ENCODE measurements at places on chromosomes 3 and 15. TPM values are rescaled to one million over a fixed set of nuclear protein-coding genes. Genes with fewer than 3 reads are reported as not detected.
A peak's percentile ranks its signal among the peaks of the same experiment; 100 is the strongest.

ITGA11 gene
- total RNA-seq: 1.7 TPM

SLC2A2 gene
- total RNA-seq: not detected

NR1I2 gene
- total RNA-seq: 1.2 TPM

CPN2 gene
- not detected for total RNA-seq

C3orf80 gene
- total RNA-seq: not detected

GRCh38 chr3:143163562-143164100 lies 44.1 kb downstream of the CHST2 start:
- no peak for DNase-seq

DNA sequence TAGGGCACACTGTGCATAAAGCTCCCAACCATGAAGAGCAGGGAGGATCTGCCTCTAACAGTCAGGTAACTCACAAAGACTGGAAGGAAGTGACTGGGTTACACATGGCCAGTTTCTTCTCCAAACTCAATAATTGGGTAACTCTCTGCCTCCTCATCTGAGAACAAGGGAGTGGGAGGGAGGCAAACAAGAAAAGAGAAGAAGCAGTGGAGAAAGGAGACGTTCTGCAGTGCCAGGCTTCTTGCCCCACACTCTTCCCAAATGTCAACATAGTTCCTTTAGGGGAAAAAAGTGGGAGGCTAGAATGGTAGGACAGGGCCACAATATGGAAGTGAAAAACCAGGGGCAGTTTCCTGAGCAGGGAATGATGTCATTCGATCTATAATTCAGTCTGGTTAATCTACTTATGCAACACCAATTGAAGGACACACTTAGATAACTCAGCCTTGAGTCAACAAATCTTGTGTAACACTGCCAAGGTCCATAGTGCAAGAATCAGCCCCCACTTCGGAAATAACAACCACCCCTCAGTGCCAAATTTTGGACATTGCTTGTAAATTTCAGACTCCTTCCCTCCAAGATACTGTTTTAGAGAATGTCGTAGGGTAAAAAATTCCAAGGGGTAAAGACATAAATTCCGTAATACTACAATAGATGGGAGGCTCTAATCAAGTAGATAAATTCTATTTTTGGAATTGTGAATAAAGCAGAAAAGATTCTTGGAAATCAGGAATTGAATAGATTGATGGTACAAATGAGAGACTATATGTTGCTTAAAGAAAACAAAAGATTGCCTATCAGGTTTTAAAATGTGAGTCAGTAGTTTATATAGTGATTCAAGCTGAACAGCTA lies 143.0 kb downstream of the LPP start:
- no peak for DNase-seq

DNA sequence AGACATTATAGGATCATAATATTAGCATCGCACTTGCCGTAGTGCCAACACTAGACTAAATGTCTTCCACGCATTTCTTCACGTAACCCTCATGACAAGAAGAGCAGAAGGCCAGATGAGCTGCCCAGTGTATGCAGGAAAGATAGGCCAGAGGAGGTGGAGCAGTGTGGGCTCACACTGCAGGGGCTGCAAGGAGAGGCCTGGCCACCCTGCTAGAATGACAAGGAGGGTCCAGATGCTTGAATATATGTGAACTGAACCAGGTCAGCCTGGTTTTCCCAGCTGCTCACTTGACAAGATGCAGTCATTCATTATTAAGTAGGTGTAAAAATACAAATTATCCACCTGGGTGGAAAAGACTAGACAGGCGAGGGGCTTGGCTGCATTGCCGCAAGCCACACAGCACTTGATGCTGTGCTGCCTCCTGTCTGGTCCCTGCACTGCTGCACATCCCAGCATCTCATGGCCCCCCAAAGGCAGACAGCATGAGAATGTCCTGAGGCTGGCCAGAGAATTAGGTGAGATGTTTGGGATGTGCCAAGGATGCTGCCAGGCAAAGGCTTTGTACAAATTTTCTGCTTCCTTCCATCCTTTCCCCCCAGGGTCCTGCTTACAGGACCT lies 115.2 kb downstream of the NTRK3 start:
- DNase-seq: no peak

DNA sequence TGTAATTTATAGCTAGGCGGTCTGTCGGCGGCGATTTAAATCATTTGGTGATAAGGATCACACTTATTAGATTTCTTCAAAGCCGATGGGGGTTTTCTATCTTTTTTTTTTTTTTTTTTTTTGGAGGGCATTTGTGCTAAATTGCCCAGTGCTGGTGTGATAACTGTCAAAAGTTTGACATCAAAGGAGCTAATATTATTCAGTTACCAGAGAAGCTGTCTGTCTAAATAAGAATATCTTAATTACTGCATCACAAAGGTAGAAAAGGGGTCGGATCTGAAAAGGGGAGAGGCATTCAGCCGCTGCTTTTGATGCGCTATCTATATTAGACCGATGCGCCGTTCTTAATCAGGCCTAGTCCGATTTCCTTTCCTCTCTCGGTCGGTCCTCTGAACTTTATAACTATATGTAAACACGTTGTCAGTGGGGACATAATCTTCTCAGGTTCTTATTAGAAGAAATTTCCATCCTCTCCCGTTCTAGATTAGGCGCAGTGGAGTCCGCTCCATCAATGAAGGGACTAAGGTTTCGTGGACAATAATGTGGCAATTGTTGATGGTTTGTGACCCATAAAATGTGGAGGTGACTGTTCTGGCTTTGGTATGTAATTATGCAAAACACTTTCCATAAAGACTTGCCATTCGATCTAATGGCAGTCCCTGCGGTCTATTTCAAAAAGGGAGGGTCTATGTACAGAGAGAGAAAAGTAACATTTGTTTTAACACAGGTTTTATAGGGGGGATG lies 31.7 kb downstream of the NR2F2 start:
- no peak for DNase-seq

- no peak for DNase-seq
These were observed 32.1 kb downstream of the DNASE1L3 start for GRCh38 chr3:58178528-58179234.

GRCh38 chr3:53834429-53835095 lies 11.7 kb downstream of the CHDH start:
- DNase-seq: no peak

DNA sequence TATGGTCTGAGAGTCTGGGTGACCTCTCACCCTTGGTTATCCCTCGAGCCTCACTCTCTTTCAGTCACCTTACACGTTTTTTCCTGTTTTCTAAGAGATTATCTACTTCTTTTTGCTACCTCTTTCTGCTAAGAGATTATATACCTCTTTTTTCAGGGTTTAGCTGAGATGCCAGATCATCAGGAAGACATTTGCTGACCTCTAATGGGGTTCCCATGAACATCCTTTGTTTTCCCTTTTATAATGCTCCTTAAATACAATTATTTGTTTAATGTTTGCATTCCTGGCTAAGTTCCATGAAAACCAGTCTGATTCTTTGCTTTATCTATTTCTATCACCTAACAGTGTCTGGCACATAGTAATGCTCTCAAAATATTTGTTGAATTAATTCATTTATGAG lies 39.6 kb downstream of the LEKR1 start:
- DNase-seq: no peak

- DNase-seq: peak; percentile 26
These were observed 55.2 kb upstream of the GBE1 start for GRCh38 chr3:81816473-81817250.
